ENCODE measurements at places on chromosomes 7 and 10.

DNA sequence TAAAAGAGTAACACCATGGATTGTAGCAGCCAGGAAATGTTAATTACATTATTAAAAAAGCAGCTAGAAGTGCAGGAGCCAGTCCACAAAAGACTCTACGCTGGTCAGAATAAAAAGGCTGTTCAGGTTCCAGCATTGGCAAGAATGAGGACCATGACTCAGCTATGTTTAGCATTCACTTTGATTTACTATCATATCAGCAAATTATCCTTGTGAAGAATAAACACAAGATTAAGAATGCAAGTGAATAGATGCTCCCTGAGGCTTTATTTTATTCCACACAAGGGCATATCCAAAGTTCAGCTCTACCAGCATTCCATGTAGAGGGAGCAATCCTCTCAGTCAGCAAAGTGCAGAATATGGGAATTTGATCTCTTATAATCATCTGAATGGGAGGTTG is 13.6 kb downstream of the DGKB start:
- no peak for DNase-seq

- DNase-seq = no peak
Measured at GRCh38 chr10:44949915-44950314, 9.7 kb upstream of the RASSF4 start.

- no peak for DNase-seq
Measured at GRCh38 chr10:48548531-48549135, 56.2 kb downstream of the ARHGAP22 start.

DNA sequence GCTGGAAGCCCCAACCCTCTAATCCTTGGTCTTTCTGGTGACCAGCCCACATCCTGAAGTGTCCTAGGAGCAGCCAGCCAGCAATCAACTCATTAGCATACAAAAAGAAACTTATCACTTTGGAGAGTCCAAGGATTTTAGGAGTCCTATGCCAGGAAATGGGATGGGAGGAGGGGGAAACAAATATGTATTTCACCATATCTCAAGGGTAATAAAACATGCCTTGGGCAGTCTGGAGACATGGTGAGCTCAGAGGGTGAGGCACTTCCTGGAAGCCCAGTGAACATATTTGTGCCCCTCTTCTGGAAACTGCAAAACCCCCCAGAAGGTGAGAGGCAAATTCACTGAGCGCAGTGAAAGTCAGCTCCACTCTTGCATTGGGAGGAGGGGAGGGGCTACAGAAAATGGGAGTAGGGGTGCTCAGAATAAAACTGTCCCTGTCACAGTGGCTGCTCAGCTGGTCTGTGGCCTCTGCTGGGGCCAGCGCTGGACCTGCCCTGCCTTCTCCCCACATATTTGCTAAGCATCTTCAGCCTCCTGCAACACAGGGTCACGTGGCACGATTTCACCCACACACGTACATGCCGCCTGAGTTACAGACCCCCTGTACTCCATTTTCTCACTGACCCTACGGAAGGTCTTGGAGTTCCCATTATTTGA is 17.7 kb upstream of the ZMIZ1 start:
- DNase-seq = no peak

- no peak for DNase-seq
Measured at GRCh38 chr10:84047258-84048010, 91.9 kb upstream of the GHITM start.

- no peak for DNase-seq
Measured at GRCh38 chr10:128318913-128319312, 192.7 kb upstream of the MKI67 start.

GRCh38 chr10:21989453-21990154 is 13.9 kb downstream of the DNAJC1 start:
- DNase-seq = peak; percentile 29

- DNase-seq = no peak
Measured at GRCh38 chr10:46308666-46309450, 22.1 kb downstream of the ANTXRL start.

DNA sequence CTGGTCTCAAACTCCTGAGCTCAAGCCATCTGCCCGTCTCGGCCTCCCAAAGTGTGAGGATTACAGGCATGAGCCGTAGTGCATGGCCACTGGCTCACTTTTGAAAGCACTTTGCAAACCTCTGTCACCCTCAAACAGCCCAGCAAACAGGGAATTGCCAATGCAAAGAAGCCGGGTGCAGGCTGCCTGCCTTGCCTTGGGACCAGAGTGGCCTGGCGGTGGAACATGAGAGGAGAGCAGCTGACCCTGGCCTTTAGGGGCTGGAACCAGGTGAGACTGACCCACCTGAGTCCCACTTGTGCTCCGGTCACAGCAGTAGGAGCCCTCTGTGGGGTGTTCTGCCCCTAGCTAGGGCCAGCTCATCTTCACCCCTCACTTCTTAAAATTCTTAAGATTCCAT is 237.1 kb upstream of the GALNT17 start:
- DNase-seq = no peak

GRCh38 chr10:70297224-70297623 is 13.4 kb upstream of the NPFFR1 start:
- no peak for DNase-seq

DNA sequence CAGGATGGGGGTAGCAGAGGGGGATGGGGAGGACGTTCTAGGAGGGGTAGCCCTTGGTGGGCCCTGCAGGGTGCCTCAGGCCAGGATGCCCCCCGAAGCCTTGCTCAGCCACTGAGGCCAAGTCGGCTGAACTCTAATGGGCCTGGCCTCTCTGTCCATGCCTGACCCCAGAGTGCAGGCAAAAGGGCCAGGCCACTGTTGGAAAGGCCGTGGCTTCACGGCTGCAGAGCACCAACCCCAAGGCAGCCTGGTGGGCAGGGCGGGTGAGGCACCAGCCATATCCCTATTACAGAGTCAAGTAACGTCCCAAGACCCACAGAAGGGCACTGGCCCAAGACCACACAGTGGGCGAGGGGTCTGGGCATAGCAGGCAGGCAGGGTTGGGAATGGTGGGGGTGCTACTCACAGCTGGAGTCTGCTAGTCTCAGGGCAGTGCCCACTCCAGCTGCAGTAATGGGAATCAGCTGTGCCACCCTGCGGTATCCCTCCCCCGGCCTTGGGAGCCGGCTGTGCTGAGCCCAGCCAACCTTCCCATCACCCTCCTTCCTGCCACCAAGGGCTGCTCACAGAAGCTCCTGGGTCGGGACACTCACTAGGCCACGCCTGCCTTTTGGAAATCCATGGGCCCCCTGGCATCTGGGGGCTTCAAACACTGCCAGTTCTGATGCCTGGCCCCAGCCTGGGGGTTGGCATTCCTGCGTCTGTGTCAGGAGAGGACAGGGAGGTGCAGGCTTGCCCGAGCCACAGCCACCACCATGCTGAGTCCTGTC is 4.0 kb upstream of the LFNG start:
- DNase-seq = no peak

DNA sequence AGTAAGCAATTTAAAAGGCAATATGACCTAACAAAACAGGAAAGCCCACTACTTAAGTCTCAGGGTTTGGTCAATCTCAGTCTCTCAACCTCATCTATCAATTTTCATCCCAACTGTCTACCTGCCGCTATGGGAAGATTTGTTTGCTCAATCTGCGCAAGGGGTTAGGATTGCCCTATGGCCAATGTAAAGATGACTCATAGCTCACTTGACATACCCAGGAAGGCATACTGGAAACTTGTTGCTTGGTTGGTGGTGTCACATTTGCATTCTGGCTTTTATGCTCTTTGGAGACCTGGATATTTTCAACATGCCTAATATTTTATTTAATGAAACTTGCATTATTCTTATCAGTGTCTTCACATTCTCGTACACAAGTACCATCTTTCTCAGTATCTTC is 78.1 kb upstream of the TMEM196 start:
- no peak for DNase-seq

GRCh38 chr10:131453721-131454634 is 142.5 kb upstream of the TCERG1L start:
- DNase-seq = peak; percentile 44

GRCh38 chr10:114045136-114046086 is 1.7 kb downstream of the ADRB1 start:
- DNase-seq = no peak

DNA sequence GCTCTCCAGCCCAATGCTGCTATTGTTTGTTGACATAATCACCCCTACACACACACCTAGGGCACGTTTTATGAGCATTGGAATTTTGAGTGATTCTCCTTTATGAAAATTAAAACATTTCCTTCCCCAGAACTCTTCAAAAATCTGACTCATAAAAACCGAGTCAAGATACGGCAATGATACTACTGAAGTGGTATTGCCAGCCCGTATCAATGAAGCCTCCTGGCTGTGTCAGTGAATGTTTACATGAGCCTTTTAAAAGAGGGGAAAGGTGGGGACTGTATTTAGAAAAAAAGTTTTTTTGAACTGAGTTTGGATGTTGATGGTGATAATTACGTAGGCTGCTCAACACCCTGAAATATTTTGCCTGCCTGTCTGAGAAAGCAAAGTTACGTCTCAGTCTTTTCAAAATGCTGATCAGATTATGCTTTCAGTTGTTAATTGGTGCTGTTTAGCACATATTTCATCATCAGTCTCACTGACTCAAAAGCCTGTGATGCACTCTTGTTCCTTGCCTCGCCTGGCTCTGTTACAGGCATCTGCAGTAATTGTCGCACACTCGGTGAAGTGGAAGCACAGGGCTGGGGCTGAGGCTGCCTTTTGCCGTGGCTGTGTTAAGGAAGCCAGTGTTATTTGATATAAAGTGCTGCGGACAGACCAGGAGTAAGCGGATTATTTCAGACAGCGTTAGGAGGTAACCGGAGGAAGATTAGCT is 157.4 kb upstream of the TCF7L2 start:
- no peak for DNase-seq

GRCh38 chr10:64067009-64067606 is 545.9 kb downstream of the REEP3 start:
- no peak for DNase-seq

GRCh38 chr10:71383972-71384687 is 12.6 kb upstream of the CDH23 start:
- peak; percentile 70 for DNase-seq

DNA sequence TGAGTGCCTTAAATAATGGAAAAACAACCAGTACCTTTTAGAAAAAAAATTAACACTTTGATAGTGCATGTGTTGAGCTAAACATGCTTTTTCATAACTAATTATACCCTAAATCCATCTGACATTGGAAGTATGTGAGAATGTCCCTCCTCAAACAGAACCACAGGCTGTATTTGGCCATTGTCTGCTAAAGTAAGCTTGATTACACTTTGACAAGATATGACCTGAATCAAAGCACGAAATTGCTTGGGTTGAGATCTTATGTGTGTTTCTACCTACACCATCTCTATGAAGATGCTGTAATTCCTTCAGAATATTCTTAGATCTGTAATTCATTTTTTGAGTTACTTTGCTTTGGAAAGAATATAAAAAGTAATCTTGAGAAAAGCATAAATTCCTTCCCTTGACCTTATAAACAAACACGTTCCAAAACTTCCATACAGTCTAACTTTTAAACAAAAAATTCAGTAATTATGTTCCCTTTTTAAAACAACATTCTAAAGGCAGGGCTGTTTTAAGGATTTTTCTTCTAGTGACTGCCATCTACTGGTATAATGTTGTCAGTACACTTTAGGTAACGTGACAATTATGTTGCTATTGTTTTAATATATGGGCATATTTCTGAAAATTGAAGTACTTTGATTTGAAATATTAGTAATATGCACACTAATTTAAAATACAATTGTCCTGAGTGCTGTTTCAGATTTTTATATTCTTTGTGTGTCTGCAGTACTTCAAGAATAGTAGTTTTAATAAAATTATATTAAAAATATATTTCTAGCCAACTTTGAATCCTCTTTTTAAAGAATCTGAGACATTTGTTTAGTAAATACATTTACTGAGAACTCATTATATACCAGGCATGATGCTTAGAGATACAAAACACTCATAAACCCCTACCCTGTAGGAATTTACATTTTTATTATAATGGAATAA is 20.9 kb downstream of the CD36 start:
- DNase-seq = peak; percentile 79

- no peak for DNase-seq
Measured at GRCh38 chr7:143953421-143953820, 1.2 kb upstream of the OR2F1 start.

GRCh38 chr7:42238709-42239366 is 1.8 kb upstream of the GLI3 start:
- DNase-seq = no peak

DNA sequence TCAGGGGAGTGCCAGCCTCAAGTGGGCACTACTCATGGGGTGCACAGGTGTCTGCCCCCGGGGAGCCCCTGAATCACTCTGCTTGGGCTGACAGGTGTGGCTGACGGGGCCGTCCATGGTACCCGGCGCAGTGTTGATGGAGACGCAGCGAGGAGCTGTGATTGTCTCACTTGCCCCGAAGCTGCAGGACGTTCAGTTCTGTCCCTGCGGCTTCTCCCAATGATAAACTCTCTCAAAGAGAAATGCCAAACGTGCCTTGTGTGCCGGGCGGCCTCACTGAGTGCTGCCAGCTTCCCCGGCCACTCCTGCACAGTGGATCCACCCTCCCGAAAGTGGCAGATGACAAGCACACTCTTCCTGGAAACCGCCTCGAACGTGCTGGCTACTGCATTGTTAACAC is 203.2 kb downstream of the DNAJB6 start:
- DNase-seq = no peak

DNA sequence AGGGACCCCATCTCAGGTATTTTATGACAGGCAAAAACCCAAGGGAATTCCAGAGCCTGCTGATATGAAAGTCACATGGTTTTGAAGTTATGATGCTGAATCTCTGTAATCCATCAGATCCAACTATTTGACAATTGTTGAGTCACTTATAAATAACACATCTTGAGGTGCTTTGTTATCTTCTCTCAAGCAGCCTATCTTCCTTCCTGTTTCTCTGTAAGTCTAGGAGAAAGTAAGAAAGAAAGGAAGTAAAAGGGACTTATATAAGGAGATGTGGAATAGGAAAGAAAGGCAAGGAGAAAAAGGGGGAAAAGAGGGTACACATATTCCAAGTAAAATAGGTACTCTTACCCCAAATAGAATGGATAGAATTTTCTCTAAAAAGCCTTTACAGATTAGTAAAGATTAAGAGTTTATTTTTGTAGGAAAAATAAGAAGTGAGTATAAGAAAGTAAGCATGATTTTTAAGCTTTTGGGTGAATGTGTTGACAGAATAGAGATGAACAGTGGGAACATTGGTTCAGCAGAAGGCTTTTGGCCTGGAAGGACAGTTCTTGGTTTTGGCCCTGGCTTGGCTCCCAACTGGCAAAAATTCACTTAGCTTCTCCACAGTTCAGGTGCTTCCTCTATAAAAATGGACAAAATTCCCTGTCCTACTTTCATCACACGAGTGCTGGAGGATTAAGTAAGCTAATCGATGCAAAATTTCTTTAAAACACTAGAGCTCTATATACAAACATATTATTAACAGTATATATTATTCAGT is 39.6 kb upstream of the ANK3 start:
- no peak for DNase-seq

DNA sequence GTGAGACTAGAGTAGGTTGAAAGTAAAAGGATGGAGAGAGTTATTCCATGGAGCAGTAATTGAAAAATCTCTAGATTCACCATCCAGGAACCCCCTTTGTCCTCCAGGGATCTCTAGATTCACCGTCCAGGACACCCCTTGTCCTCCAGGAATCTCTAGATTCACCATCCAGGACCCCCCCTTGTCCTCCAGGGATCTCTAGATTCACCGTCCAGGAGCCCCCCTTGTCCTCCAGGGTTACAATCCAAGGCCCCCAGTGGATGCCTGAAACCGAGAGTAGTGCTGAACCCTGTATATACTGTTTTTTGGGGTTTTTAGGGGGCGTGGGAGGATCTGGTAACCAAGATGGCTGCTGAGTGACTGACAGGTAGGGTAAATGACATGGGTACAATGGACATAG is 38.3 kb upstream of the PPP2R2D start:
- no peak for DNase-seq

- DNase-seq = no peak
Measured at GRCh38 chr7:79882922-79883321, 251.7 kb upstream of the GNAI1 start.

- no peak for DNase-seq
Measured at GRCh38 chr10:16439295-16439694, 2.5 kb downstream of the PTER start.

All from hematopoietic multipotent progenitor cell treated with erythropoietin and hydrocortisone succinate and interleukin-3 and kit ligand, for 17 days (in vitro differentiated cells).